ENCODE measurements at places on chromosomes 5 and 9. TPM values are rescaled to one million over a fixed set of nuclear protein-coding genes. Genes with fewer than 3 reads are reported as not detected.

DNA sequence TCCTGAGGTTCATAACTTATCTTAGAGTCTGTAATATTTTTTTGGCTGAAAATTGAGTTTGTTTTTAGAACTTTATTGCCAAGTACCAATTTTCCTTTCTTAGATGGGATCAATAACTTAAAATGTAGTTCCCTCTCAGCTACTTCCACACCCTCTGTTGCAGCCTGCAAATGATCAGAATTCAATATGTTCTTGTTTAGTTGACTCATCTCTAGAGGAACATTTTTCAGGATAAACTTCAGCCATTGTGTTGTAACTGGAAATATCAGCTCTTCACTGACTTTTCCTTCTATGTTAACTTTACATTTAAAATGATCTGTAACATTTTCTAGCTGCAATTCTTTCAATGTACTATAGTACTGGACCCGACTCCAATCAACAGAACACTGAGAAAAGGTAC lies 115.7 kb downstream of the ESM1 start:
- no peak for DNase-seq

- DNase-seq: no peak
Observed at GRCh38 chr9:77575785-77576184, 72.3 kb downstream of the GNA14 start.

- DNase-seq: no peak
Observed at GRCh38 chr9:81076131-81076530, 613.2 kb downstream of the TLE1 start.

OR13C5 gene
- not detected for total RNA-seq

- no peak for DNase-seq
Observed at GRCh38 chr5:57442080-57442839, 40.4 kb downstream of the ACTBL2 start.

HK3 gene
- total RNA-seq: 16.9 TPM

GRCh38 chr5:62900976-62901375 lies 322.4 kb downstream of the LRRC70 start:
- DNase-seq: no peak

GRCh38 chr9:126398403-126399058 lies 71.9 kb downstream of the MVB12B start:
- DNase-seq: peak; percentile 94

DNA sequence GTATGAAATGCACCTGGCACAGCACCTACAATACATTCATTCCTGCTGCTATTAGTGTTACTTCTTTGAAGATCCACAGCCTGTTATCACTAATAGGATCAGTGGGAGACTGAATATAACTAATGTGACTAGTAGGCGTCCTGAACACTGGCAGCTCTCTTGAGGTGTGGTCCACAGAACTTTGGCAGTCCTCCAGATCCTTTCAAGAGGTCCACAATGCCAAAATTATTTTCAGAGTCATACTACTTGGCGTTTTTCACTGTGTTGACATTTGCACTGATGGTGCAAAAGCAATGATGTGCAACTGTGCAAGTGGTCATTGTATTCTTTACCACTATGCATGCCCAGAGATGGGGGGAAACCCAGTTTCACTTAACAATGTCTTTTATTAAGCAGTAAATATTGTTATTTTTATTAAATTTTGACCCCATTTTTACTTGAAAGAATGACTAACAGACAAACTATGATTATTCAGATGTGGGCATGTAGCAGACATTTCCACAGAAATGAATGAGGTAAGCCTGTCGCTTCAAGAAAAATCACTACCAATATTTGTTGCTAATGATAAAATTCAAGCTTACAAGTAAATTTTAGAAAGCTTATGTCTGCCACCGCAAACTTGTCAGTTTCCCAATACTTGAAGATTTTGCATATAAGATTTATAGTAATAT lies 48.9 kb downstream of the ADRB2 start:
- no peak for DNase-seq

SPINK4 gene
- not detected for total RNA-seq

DNA sequence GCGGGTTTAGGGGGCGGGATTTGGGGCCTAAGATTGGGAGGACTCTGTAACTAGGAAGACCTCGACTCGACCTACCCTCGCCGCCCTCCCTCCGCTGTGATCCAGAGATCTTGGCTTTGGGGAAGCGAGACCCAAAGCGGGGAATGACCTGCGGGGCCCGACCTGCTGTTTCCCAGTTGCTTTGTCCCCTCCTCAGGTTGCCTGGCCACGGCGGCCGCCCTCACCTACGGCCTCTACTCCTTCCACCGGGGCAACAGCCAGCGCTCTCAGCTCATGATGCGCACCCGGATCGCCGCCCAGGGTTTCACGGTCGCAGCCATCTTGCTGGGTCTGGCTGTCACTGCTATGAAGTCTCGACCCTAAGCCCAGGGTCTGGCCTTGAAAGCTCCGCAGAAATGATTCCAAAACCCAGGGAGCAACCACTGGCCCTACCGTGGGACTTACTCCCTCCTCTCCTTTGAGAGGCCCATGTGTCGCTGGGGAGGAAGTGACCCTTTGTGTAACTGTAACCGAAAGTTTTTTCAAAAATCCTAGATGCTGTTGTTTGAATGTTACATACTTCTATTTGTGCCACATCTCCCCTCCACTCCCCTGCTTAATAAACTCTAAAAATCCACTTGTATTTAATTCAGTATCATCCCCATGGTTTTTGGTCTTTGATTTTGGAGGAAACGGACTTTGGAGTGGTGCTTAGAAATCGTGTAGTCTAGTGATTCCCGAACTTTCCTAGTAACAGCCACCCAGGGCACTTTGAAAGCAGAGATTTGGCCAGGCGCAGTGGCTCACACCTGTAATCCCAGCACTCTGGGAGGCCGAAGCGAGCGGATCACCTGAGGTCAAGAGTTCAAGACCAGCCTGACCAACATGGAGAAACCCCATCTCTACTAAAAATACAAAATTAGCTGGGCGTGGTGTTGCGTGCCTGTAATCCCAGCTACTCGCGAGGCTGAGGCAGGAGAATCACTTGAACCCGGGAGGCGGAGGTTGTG lies 878 bp downstream of the HIGD2A start:
- DNase-seq: peak; percentile 47

- DNase-seq: peak; percentile 83
Observed at GRCh38 chr9:107667231-107668070, 177.9 kb upstream of the KLF4 start.

GRCh38 chr9:14183001-14183400 lies 130.9 kb downstream of the NFIB start:
- DNase-seq: no peak

DNA sequence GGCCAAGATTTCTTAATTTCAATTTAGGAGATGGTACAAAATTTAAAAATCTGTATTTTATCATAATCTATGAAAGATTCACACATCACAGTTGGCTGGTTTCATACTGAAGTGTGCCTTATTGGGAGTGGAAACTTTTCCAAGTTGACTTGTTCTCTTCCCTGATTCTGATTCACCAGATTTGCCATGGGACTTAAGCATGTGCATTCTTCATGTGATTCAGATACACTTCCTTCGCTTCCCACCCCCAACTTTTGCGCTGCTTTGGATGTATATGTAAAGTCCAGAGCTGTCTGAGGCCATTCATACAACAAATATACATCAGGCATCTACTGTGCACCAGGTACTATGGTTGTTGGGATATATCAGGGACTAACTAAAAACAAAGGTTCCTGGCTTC lies 34.4 kb downstream of the CPEB4 start:
- no peak for DNase-seq

KCNT1 gene
- 0.38 TPM for total RNA-seq

- peak; percentile 17 for DNase-seq
Observed at GRCh38 chr5:176387384-176387925, 943 bp downstream of the NOP16 start.

DNA sequence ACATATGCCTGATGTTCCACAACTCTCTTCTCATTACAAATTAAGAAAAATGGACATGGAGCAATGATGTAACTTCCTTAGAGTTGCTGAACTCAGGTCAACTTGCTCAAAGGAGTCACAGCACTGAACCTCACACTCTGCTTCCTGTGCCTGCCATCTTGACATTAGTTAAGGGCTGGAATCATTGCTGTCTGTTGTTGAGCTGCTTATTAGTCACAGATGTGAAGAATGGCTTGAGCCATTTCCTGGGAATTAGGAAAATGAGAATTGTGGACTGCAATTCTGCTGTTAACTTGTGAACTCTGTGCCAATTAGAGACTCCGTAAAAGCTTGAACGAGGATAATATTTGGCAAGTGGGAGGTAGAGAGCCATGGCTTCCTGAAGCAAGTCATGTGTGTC lies 212.0 kb downstream of the ADAMTS12 start:
- DNase-seq: no peak

GRCh38 chr9:80157561-80157983 lies 585.8 kb downstream of the TLE4 start:
- no peak for DNase-seq

DNA sequence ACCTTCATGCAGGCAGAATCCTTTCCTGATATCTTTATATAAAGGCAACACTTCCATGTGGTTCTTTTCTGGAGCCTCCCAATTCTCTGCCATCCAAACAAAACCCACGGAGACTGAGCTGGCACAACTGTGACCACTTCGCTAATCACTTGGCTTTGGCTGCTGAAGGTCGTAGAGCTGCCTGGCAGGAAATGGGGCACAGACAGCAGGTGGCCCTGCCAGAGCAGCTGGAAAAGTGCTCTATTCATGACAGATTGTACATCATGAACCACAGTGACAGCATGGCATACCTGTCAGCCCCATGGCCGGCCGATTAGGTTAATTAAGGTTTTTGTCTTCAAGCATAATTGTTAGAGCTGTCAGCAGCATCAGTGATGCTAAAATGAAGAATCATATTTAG lies 141.9 kb upstream of the ANKRD55 start:
- no peak for DNase-seq

DNA sequence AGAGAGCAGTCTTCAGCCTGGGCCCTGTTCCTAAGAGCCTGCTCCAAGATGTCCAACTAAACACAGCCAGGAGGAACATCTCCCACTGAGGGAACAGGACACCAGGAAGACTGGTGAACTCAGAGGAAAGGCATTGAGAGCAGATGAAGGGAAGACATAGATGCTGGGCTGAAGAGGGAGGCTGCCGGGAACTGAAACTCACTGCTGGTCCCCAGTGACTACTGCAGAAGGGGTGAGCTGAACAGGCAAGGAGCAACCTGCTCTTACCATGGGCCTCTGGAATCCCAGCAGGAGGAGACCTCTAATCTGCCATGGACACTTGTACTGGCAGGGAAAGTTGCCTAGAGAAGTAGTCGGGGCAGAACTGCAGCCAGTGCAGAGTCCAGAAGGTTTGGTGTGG lies 95.7 kb downstream of the TRPM3 start:
- DNase-seq: peak; percentile 72

- no peak for DNase-seq
Observed at GRCh38 chr5:67292201-67292940, 95.8 kb upstream of the CD180 start.

- DNase-seq: no peak
Observed at GRCh38 chr5:29134418-29134817, 2059.1 kb upstream of the CDH6 start.

DNA sequence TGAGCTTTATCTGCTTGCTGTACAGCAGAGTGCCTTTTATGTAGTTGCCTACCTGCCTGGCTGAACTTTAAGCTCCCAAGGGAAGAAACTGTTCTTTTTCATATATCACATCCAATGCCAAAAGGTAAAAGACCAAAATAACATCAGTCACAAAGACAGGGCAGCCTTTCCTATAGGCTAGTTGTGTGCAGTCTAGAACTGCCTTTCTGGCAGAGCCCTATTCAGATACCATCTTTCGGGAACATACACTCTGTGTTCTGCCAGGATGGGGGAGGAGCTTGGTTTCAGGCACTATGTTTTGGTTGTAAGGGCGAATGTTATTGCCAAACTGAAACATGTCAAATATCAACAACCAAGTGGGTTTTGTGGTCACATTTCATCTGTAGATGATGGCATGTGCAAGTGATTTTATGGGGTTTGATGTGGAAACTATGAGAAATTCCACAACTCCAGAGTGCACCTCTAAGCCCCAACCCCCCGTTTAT lies 314.5 kb downstream of the ADGRV1 start:
- no peak for DNase-seq

MLANA gene
- total RNA-seq: not detected

- no peak for DNase-seq
Observed at GRCh38 chr5:139422307-139422893, 16.9 kb downstream of the DNAJC18 start.

GRCh38 chr9:98610711-98611110 lies 98.0 kb downstream of the GABBR2 start:
- DNase-seq: no peak

AHRR gene
- 2.9 TPM for total RNA-seq

CPEB4 gene
- 51.9 TPM for total RNA-seq

MYO10 gene
- total RNA-seq: 11.2 TPM

- no peak for DNase-seq
Observed at GRCh38 chr5:9924614-9925013, 294.5 kb upstream of the TAS2R1 start.

DNA sequence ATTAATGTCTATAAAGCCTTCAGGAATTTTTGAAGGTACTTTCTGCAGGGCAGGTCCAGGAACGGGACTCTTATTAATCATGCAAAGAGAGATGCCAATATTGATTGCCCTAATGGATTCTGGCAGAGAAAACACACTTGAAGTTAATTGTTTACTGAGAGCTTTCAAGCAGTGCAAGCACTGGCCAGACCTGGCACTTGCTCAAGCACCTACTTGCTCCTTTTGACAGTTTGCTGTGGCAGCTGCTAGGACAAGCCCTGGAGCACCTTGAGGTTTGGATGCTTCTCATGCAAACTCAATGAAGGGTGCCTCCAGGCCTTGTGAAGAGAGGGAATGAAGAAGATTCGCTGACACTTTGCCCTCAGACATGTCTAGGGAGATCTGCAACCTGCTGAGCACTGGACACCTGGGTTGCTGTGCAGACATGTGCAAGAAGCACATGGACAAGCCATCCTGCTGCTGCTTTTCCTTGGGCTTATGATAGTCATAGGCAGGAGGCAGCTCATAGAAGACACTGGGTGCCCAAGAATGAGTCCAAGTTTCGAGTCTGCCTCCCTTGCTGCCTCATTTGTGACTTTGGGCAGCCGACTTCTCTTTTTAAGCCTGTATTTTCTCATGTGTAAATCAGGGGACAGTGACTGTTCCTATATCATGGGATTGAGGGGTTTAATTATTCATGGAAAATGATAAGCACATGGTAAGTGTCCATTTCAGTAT lies 88.8 kb upstream of the EQTN start:
- DNase-seq: no peak

CTXN3 gene
- not detected for total RNA-seq

GRCh38 chr5:84437673-84438315 lies 53.1 kb upstream of the EDIL3 start:
- no peak for DNase-seq

- no peak for DNase-seq
Observed at GRCh38 chr9:71245651-71246050, 124.2 kb upstream of the TRPM3 start.

DNA sequence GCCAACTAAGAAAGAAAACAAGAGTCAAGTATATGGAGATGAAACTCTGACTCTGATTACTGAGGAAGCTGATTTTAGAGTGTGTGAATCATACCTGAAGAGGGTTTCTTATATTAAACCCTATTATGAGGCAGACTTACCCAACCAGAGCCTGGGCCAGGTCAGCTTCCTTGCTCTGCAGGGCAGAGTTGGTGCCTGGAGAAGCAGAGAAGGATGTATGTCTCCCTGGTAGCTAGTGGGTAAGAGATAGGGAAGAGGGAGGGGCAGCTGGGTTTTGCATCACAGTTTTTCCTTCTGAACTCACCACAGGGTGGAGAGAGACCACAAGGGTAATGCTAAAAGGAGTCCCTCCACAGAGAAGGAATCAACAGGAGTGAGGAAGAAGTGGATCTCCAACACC lies 104.1 kb downstream of the CMYA5 start:
- no peak for DNase-seq

PCDHGA6 gene
- 7.9 TPM for total RNA-seq

All from posterior vena cava (tissue), 2 donors.